ENCODE measurements at places on chromosomes 1 and 21.

GRCh38 chr1:1245817-1246576, 525 bp downstream of the C1QTNF12 start:
- no peak for DNase-seq

- peak; percentile 62 for DNase-seq
Measured at GRCh38 chr1:234975122-234975940, 153.3 kb downstream of the TOMM20 start.

DNA sequence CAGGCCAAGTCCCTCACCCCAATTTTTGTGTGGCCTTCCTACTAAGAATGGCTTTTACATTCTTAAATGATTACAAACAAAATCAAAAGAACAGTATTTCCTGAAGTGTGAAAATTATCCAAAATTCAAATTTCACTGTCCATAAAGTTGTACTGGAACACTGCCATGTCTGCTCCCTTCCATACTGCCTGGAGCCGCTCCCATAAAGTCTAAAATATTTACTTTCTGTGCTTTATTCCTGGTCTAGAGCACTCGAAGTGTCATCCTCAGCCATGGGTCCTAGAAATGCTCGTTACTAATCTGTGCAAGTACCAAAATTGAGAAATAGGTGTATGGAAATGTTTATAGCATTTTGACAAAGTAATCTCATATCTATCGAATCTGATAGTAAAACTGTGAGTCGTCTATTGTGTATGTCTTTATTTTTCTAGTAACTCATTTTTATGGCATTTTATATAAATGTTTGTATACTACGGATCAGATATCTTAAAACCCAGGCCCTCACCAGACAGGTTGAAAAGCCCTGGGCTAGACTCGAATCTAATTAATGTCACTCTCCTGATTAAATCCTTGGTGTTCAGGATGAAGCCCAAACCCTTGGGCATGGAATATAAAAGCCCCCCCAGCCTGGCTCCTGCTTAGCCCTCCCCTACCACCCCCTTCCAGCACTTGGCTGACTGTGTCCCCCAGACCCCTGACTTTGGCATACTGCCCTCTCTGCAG, 4.9 kb downstream of the LBR start:
- DNase-seq, result no peak

DNA sequence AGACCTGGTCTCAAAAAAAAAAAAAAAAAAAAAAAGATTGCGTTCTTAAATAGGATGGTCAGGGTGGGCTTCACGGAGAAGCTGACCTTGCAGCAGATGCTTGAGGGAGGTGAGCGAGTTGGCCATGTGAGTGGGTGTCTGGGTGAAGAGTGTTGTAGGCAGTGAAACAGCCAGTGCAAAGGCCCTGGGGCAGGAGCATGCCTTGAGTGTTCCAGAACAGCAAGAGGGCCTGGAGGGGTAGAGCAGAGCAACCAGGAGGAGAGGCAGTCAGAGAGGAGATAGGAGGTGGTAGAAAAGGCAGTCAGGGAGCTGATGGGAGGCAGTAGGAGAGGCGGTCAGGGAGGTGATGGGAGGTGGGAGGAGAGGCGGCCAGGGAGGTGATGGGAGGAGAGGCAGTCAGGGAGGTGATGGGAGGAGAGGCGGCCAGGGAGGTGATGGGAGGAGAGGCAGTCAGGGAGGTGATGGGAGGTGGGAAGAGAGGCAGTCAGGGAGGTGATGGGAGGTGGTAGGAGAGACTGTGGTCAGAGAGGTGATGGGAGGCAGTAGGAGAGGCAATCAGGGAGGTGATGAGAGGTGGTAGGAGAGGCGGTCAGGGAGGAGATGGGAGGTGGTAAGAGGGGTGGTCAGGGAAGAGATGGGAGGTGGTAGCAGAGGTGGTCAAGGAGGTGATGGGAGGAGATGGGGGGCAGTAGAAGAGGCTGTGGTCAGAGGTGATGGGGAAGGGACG, 20.2 kb upstream of the PADI6 start:
- DNase-seq, result no peak

- DNase-seq, result no peak
Measured at GRCh38 chr1:31415658-31416057, 2.6 kb downstream of the SERINC2 start.

DNA sequence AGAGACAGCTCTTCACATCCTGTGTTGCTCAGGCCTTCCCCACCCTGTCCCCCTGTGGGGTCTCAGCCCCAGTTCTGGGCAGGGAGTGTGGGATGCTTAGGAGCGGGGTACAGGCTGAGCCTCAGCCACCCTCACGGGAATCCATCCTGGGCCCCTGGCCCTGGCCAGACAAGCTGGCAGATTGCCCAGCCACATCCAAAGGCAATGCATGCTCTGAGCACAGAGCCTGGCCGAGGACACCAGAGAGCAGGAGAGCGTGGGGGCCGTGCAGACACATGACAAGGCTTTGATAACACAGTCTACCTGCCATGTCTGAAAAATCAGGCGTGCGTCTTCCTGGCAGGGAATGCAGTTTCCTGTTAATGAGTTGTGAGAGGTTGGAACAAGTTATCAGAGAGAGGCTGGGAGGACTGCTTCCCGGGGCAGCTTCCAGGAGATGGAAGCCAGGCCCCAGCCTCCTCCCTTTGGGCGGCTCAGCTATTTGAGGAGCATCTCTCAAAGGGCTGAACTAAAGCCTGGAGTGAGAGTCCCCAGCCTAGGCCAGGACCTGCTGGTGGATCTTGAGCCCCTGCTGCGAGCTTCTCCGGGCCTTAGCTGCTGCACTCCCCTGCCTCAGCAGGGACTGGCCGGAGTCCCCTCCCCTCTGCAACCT, 72.2 kb upstream of the SELENON start:
- no peak for DNase-seq

DNA sequence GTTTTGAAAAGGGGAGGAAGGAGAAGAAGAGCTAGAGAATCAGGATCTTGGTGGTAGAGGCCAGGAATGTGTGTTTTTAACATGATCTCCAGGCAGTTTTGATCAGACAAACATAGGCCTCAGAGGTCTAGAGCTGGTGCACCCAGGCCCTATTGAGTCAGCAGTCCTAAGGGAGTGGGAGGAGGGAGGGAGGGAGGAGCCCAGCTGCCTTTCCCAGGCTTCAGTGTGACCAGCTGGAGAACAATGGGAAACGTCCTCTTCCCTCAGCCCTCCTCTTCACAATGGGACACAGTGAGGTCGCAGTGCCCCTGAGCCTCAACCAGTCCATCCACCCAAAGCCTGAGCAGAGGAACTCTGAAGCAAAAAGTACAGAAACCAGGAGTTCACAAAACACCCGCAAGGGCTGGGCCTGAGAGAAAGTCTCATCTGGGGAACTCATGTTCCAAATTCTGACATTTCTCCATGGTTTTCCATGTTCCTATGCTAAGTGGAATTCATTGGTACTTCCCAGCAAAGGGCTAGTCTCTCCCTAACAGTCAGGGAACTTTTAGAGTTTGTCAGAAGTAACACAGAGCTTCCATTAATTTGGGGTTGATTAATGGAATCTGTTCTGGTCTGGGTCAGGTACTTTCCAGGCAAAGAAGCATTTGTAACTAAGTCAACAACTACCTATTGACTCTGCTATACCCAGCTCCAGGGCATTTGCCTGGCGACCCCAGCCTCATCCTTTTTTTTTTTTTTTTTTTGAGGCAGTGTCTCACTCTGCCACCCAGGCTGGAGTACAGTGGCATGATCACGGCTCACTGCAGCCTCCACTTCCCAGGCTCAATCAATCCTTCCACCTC, 37.5 kb downstream of the ELAPOR1 start:
- no peak for DNase-seq

DNA sequence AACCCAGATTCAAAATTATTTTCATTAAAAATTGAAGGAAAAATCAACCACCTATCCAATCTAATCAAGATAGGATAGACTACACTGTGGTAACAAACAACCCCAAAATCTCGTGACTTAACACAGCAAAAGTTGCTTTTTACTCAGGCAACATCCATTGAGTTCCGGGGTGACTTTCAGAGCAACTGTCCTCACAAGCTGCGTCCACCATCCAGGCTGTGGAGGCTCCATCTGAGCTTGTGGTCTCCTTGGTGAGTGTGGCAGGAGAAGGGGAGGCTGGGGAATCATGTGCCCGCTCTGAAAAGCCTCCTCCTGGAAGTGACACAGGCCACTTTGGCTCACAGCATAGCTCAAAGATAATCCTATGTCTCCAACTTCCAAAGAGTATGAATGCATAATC, 52.4 kb downstream of the CD2 start:
- DNase-seq, result no peak

GRCh38 chr1:1281533-1282321, 1.5 kb downstream of the SCNN1D start:
- no peak for DNase-seq

- no peak for DNase-seq
Measured at GRCh38 chr1:230102046-230102445, 35.0 kb downstream of the GALNT2 start.

DNA sequence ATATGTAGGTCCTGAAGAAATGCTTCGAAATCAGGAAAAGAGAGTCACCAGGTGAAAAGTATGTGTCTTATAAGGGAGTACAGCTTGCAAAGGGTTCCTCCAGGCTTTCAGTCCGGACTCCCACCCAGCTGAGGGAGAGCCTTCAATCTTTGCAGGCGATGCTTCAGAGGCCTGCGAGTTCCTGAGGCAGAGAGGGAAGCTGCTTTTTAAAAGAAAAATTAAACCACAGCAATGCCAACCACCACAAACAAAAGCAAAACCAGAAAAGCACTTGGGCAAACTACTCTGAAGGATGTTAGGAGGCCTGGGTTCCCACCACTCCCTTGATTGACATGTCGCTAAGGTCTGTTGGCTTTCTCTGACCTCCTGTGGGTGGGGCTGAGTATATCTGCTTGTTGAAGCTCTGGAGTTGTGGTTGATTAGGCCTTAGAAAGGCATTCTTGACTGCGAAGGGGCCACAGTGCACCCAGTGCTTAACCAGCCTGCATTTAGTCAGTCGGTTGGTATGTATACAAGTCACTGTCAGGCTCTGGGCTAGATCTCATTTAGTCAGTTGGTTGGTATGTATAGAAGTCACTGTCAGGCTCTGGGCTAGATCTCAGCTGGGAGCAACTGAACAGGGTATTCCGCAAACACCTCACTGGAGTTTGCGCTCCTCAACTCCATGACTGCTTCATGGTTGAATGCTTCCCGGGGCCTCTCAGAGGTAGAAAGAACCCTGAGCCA, 1.2 kb downstream of the NIPAL3 start:
- peak; percentile 95 for DNase-seq

DNA sequence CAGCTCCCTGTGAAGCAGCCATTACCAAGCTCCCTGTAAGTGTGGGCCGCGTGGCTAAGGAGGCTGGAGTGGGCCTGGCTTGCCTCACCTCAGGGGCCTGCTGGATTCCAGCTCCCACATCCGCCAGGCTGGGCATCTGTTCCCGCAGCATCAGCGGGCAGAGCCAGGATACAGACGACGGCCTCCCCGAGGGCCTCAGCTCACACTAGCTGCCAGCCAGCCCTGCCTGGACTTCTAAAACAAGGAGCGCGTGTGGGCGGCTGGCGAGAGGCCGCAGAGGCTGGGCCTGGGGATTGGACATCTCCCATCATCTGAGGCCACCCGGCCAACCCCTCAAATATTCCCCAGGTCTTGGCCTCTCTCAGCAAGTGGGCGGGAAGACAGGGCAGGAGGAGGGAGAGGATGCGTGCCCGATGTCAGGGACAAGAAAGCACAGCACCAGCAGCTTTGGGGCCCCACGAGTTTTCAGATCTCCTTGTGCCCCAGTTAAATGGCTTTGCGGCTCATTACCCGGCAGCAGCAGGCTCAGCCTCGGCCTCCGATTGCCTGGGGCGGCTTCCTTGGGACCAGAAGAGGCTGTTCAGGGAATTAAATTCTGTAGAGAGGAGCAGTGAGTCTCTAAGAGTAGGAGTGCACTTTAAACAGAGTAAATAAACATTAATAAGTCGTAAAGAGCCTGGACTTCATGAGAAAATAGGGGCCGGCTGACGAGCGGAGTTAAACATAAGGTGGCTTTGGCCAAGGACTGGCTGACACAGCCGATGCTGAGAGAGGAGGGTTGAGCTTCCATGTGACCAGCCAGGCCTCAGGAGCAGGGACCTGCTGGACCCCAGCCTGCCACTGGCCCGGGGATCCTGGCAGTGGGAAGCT, 208.9 kb upstream of the C1orf174 start:
- DNase-seq, result no peak

- no peak for DNase-seq
Measured at GRCh38 chr1:203505526-203506204, 11.7 kb downstream of the OPTC start.

- DNase-seq, result no peak
Measured at GRCh38 chr1:58441699-58442098, 104.8 kb downstream of the OMA1 start.

DNA sequence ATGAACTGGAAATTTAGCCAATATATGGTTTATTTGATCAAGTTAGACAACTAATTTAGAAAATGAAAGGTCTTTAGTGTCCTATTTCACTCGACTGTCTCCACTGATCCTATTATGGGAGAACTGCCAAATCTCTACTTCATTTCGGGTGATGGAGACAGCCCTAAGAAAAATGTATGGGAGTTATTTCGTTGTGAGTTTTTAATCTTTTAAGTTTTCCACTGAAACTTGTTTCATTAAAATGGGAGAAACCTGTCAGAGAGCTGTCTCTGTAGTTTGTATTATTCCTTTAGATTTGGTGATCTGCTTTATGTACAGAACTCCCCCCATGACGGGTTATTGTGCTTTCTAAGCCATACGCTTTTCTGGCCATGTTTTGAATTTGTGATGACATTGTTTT, 899.7 kb downstream of the ADGRL2 start:
- DNase-seq, result no peak

DNA sequence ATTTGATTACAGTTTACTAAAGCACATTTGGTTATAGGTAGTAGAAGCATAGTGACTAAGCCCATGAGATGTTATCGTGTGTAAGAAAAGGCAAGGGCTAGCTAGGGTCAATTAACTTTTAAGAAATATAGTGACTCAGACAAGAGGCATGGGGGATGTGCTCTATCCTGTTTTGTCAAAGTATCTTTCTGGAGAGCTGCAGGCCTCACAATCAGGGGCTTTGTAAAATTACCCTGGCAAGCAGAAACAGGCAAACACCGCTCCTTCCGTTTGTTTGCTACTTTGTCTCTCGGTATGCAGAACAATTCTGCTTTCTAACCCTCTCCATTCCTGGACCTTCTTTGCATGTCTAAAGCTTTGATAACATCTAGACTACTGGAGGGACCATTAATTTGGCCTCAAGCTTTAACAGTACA, 26.1 kb upstream of the ZNF697 start:
- DNase-seq, result peak; percentile 75

DNA sequence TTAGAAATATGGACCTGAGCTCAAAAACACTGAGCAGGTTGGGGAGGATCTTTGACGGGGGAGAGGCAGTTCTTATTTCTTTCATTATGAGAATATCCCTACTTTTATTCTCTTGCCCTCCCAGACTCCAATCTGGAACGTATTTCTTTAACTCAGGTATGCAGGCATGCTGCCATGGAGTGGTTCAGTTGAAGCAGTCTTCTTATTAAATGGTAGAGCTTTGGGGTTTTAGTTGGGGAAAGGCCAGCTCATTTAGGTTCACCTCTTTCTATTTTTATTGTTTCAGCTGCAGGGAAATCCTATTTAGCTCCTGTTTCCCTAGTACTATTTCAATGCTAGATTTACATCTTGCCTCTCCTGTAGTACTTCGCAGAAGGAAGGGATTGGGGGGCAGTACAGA, 198.9 kb downstream of the TTLL7 start:
- no peak for DNase-seq

- DNase-seq, result no peak
Measured at GRCh38 chr21:22076471-22076870, 1078.3 kb downstream of the NCAM2 start.
